Left ventricle myocardium inferior (tissue), 1 donor: ENCODE measurements at places on chromosomes 11 and 22. TPM values are rescaled to one million over a fixed set of nuclear protein-coding genes. Genes with fewer than 3 reads are reported as not detected.

Gene CASP12
- total RNA-seq, result not detected

Gene DMC1
- total RNA-seq, result 1.0 TPM

Gene SERPING1
- total RNA-seq, result 94.6 TPM

Gene ZNF202
- total RNA-seq, result 6.0 TPM

Gene DNAJB7
- not detected for total RNA-seq

Gene ZP1
- not detected for total RNA-seq

Gene SEC14L2
- 1.2 TPM for total RNA-seq

Gene MAPK8IP2
- 0.33 TPM for total RNA-seq

Gene MS4A4A
- total RNA-seq, result 13.9 TPM

Gene GGT5
- total RNA-seq, result 21.1 TPM

Gene GRM5
- not detected for total RNA-seq

GRCh38 chr11:15473954-15474837, 359.5 kb downstream of the INSC start:
- DNase-seq, result no peak

GRCh38 chr11:118691926-118692830, 12.7 kb upstream of the TREH start:
- no peak for DNase-seq

DNA sequence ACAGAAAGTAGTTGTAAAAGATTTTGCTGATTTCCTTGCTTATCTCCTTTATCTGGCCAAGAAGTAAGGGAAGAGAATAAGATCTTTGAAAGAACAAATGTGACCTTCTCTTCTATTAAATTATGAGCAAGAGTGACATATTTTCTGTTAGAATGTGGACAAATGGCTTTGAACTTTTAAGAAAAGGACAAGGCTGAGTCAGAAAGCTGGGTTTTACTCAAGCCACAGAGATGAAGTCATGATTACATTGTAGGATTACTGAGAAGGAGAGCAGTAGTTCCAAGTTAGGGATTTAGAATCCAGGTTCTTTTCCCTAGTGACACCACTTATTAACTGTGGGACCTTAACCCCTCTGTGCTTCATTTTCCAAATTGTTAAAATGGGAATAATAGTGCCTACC, 13.5 kb downstream of the CCDC90B start:
- DNase-seq, result no peak

DNA sequence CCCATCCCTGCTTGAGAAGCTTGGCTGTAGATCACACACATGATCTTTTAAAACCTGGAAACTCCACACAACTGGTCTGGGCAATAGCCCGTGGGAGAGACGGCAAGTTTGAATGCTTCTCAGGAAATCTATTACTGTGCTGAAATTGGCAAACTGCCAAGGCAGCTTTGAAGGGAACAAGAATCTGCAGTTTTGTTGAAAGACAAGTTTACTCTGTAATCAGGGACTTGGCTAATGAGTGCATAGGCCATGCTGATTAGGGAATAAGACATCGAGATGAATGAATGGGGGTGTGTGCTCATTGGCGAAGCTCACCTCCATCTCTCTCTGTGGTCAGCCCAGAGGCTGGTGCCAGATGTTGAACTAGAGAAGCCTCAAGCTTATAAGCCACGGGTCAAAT, 218.8 kb downstream of the HIPK3 start:
- DNase-seq, result no peak

- no peak for DNase-seq
Measured at GRCh38 chr22:25702571-25703167, 39.3 kb upstream of the MYO18B start.

- no peak for DNase-seq
Measured at GRCh38 chr11:2772544-2773031, 72.8 kb upstream of the KCNQ1OT1 start.

DNA sequence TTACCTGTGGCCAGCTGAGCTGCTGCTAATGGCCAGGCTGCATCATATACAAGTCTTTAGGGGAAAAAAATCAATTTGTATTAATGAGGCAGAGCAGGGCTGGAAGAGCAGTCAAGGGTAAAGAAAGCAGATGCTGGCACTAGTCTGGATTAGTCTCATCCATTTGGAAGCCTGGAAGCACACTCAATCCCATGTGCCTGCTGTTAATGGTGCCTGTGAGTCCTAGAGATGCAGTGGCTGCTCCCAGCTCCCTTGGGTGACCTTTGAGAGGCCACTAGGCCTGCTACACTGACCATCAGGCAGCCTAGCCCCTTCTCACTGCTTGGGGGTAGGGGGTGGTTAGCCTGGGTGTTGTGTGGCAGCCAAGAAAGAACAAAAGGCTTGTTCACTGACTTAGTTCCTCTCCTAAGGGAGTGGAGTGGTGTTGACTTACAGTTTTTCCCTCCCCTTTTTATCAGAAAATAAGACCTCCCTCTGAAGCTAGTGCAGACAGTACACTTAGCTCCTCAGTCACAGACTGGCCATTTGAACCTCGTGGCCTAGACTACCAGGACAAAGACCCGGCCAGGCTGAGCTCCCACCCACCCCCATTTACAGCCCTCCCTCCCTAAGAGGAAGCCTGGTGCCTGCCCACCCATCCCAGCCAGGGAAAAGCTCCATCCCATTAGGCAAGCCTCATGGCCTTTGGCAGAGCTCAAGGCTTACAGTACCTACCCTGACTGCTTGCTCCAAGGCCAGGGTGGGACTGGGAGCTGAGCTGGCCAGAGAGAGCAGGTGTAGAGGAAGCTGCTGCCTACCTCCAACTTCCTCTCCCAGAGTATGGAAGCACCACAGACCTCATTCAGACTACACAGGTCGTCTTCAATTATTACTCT, 7.8 kb downstream of the PIK3IP1 start:
- no peak for DNase-seq

GRCh38 chr11:115931548-115932083, 427.4 kb upstream of the CADM1 start:
- no peak for DNase-seq

GRCh38 chr11:60265373-60266214, 14.9 kb upstream of the MS4A4A start:
- DNase-seq, result no peak

DNA sequence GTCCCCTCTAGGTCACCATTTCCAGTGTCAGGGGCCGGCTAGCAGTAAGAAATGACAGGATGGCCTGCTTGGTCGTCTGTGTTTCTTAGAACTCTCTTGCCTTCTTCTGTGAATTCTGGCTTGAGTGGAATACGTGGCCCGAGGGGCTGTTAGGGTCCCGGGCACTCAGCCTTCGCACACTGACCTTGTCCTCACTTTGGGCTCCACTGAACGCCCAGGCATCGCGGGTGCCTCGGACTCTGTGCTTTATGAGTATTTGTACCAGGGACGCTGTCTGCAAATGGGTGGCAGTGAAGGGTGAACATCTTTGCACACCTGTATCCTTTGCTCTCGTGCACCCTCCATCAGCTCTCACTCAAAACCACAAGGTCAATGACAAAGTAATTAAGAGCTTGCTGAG, 123.4 kb upstream of the ANO1 start:
- DNase-seq, result no peak

GRCh38 chr11:114401311-114401710, 845 bp downstream of the RBM7 start:
- no peak for DNase-seq

DNA sequence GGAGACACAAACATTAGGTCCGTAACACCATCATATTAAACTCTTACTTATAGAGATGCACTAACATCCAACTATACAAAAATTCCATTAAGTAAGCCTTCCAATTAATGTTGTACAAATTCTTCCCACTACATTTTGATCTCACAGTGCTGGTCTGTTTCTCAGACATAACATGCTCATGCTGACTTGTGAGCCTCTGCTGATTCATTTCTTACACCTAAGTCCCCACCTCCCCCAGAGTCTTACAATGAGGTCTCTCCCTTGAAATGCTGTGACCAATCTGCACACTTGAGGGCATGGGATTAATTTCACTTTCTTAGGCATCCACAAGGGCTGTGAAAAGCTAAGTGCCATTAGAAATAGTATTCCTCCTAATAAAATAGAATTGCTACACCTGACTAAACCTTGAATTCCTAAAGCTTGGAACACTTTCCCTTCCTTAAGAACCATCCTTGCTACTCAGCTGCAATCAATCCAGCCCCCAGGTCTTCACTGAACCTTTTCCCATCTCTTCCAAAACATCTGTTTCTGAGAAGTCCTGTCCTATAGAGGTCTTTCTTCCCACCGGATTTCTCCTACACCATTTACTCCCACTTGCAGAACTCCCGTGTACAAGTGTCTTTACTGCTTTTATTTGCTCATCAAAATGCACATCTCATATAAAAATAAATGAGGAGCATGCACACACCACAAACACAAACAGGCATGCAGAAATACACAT, 2.0 kb downstream of the HBG1 start:
- no peak for DNase-seq

DNA sequence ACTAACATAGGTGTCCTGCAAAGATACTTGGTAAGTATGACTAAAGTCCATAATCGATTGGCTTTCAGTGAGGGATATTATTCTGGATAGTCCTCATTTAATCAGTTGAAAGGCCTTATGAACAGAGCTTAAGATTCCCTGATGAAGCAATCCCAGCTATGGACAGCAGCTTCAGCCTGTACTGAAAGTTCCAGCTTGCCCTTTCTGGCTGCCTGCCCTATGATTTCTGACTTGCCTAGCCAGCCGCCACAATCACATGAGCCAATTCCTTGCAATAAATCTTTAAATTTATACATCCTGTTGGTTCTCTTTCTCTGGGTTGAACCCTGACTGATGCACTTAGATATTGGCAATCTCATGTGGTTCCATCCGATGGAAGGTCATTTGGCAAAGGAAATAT, 759.0 kb upstream of the API5 start:
- no peak for DNase-seq

- no peak for DNase-seq
Measured at GRCh38 chr22:35589071-35589755, 27.9 kb downstream of the MB start.

DNA sequence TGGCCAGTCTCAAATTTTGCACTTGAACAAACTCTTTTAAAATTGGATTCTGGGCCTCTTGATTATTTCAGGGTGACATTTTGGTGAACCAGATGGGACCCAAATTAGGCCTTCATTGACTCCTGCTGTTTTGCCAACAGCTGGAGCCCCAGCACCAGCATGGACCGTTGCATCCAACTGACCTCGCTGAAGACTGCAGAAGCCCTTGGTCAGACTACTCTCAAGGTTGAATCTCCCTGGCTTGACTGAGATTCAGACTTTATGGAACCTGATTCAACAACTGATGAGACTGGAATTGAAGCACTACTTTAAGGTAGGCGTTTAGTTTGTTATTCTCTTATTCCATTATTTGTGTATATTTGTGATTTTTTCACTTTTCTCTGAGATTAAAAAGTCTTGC, 41.7 kb downstream of the NARS2 start:
- no peak for DNase-seq

DNA sequence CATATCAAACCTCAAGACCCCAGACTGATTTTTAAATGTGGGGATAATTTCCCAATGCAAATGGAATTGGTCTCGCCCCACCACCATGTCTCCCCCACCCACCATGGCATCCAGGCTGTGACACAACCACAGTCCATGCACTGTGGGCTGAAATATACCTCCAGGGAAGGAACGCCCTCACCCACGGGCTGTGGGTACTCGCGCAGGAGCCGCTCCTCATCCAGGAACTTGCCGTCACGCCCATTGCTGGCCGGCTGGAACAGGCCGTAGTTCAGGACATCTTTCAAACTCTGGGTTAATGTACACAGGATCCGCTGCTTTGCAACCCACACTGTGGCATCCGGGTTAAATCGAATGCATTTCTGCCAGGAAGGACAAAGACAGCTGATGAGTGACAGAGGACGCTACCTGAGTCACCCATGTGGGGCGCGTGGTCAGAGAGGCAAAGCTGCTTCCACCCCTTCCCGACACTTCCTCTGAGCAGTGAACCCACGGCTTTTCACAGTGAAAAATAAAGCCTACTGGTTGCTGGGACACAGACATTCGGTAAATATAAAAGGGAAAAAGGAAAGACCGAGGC, 133.6 kb downstream of the SHANK2 start:
- DNase-seq, result no peak

GRCh38 chr11:2428322-2428795, 16.0 kb downstream of the TRPM5 start:
- peak; percentile 71 for DNase-seq

GRCh38 chr22:37933711-37934376, 19.6 kb downstream of the C22orf23 start:
- DNase-seq, result peak; percentile 87

DNA sequence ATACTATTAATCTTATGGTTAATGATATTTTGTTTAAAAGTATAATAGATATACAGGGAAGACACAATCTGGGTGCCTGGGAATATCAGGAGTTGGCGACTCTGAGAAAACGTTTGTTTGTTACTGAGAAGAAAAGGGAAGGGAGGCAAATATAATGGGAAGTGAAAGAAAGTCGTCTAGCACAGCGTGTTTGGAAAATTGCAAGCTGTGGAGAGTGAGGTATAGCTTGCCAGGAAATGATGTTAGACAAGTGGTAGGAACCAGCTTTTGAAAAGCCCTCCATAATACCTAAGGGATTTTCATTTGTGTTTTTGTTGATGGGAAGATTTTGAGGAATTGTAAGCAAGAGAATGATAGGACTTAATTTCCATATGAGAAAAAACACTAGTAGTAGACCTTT, 322.2 kb downstream of the LUZP2 start:
- no peak for DNase-seq

DNA sequence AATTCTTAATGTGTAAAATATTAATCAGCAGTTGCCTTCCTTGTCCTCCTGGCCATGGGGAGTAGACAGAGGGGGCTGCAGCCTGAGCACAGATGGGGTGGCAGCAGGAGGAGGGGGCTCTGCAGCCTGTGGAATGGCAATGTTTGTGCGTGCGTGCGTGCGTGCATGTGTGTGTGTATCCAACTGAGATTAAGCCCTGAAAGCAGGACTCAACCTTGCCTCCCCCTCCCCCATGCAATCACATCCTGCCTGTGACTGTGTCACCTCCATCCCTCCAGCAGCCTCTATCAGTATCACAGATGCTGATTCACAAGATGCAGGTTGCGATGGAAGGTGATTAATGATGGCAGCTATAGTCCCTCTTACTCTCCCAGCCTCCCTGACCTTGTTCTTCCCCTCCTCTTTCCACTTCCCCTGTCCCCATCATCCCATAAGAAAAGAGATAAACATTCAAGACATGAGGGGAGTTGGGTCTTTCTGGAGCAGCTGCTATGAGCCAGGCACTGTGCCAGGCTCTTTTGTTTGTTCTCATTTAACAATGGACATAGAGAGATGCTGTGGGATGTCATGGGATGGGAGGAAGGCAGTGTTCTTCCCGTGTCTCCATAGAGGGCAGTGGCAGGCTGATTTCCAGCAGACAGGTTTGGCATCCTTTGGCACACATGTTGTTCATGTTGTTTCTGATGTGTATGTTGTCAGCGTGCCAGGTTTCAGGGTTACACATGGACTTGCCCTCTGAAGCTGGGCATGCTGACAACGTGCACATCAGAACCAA, 43.8 kb upstream of the NECTIN1 start:
- DNase-seq, result no peak

GRCh38 chr22:43012390-43012789, 2.6 kb downstream of the PACSIN2 start:
- DNase-seq, result no peak

- no peak for DNase-seq
Measured at GRCh38 chr11:22331771-22332170, 6.4 kb upstream of the SLC17A6 start.
